ENCODE measurements at places on chromosomes 2 and 18. TPM values are rescaled to one million over a fixed set of nuclear protein-coding genes. Genes with fewer than 3 reads are reported as not detected.

Gene CHRND
- total RNA-seq, result not detected

Gene IL1B
- total RNA-seq, result 0.13 TPM

Gene C2orf66
- not detected for total RNA-seq

Gene MAP2
- total RNA-seq, result 58.1 TPM

Gene PSD4
- total RNA-seq, result 12.1 TPM

Gene CXCR1
- not detected for total RNA-seq

Gene ANAPC1
- total RNA-seq, result 46.3 TPM

Gene IL36G
- total RNA-seq, result not detected

Gene GRB14
- 6.0 TPM for total RNA-seq

Gene HMSD
- total RNA-seq, result not detected

Gene SLC38A11
- 0.46 TPM for total RNA-seq

Gene PNKD
- total RNA-seq, result 45.4 TPM

Gene LDAH
- total RNA-seq, result 23.3 TPM

Gene MAP3K19
- not detected for total RNA-seq

Gene SAG
- not detected for total RNA-seq

Gene SLC14A1
- not detected for total RNA-seq

Gene SERPINB8
- 23.6 TPM for total RNA-seq

Gene UGT1A4
- not detected for total RNA-seq

Gene PLB1
- 0.82 TPM for total RNA-seq

Gene GCG
- total RNA-seq, result not detected

Gene MYL1
- total RNA-seq, result not detected

Gene POMC
- 7.7 TPM for total RNA-seq

Gene TMEFF2
- total RNA-seq, result not detected

Gene CPLX4
- not detected for total RNA-seq

Gene CNGA3
- 0.21 TPM for total RNA-seq

Gene RAMP1
- 4.4 TPM for total RNA-seq

Gene GRHL1
- 6.2 TPM for total RNA-seq

Gene KCNK3
- 15.3 TPM for total RNA-seq

Gene CFAP210
- total RNA-seq, result not detected

Gene CHST10
- 21.8 TPM for total RNA-seq

Gene MALL
- 6.1 TPM for total RNA-seq

Gene ASXL3
- total RNA-seq, result 1.4 TPM

Gene PDE11A
- 0.21 TPM for total RNA-seq

Gene RNF144A
- 23.5 TPM for total RNA-seq

Gene MLPH
- 27.3 TPM for total RNA-seq

Gene DES
- 0.55 TPM for total RNA-seq

Gene KCNG2
- total RNA-seq, result not detected

All from kidney epithelial cell (primary cell).